AML-193 (cell line): ENCODE measurements at places on chromosomes 5 and 9.

- no peak for DNase-seq
These were observed 8.8 kb upstream of the GGTA1 start for GRCh38 chr9:121508415-121508814.

- no peak for DNase-seq
These were observed 10.5 kb upstream of the NDST1 start for GRCh38 chr5:150497274-150497988.

GRCh38 chr9:132168347-132168746 is 6.5 kb downstream of the NTNG2 start:
- no peak for DNase-seq

DNA sequence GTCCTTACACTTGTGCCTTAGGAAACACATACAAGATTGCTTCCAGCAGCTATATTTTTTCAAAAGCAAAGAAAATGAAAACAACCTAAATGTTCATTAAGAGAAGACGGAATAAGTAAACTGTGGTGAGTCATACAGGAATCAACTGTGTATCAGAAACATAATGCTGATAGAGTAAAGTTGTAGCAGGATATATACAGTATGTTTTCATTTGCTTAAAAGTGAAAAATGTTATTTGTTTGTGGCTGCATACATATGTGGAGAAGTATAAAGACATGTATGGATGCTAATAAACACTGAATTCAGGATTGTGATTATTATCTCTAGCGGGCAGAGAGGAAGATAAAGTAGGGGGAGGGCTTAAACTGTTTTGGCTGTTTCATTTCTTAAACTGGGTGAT is 8.3 kb downstream of the DCTN4 start:
- DNase-seq: no peak

GRCh38 chr9:106228861-106229260 is 534.5 kb downstream of the TMEM38B start:
- DNase-seq: no peak

DNA sequence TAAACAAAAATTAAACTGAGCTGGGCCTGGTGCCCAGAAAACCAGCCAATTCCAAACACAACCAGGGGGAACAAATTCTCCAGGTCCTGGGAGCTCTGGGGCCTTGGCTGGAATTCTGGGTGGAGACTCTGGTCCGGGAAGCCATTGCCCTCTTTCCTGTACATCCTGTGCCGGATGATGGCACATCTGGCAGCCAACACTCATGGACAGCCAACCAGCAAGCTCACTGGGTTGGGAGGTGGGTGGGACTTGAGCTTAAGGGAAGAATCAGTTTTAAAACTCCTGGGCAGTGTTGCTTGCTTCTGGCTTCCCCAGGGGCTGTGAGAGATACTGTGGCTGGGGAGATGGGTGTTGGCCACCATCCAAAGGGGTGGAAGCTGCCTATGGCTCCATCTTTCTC is 56.1 kb downstream of the PCDH1 start:
- DNase-seq: no peak

GRCh38 chr9:26247861-26248260 is 569.6 kb upstream of the TUSC1 start:
- DNase-seq: no peak

- no peak for DNase-seq
These were observed 708.8 kb downstream of the MTRR start for GRCh38 chr5:8577792-8578191.

DNA sequence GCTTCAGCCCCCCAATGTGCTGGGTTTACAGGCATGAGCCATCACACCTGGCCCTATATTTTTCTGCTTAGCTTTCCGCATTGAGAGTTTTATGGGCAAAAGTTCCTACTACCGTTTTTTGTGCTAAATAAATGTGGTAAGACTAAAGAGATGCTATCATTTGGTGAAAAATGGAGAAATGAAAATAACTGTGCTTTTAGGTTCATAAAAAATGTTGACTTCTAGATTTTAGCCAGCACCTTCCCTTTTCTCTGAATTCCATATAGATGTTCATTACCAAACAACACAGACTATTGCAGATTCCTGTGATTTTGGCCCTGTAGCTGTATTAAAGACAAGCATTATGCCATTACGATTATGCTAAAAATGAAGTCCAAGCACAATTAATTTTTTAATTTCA is 72.0 kb upstream of the CTSL start:
- DNase-seq: no peak
